ENCODE measurements at places on chromosomes 5 and 9. TPM values are rescaled to one million over a fixed set of nuclear protein-coding genes. Genes with fewer than 3 reads are reported as not detected.

Gene NR5A1
- not detected for total RNA-seq

Gene GCNT1
- total RNA-seq: 130 TPM

DNA sequence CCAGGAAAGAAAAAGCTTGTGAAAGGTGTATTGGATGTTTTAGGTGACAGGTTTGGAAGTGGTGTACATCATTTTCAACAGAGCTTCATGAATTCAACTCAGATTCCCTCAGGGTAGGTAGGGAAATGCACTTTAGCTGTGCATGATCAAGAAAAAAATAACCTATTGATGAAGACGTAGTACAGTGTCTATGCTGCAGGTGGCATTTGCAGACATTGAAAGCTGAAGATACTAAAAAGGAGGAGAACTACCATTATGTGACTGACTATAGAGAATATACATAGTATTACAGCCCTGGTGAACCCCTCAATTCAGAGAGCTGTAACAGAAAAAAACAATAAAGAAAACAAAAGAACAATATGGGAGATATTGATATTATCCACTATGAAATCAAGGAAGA, 2344.7 kb upstream of the ACO1 start:
- DNase-seq: no peak

- DNase-seq: peak; percentile 97
Measured at GRCh38 chr9:91419222-91420191, 4.1 kb downstream of the NFIL3 start.

DNA sequence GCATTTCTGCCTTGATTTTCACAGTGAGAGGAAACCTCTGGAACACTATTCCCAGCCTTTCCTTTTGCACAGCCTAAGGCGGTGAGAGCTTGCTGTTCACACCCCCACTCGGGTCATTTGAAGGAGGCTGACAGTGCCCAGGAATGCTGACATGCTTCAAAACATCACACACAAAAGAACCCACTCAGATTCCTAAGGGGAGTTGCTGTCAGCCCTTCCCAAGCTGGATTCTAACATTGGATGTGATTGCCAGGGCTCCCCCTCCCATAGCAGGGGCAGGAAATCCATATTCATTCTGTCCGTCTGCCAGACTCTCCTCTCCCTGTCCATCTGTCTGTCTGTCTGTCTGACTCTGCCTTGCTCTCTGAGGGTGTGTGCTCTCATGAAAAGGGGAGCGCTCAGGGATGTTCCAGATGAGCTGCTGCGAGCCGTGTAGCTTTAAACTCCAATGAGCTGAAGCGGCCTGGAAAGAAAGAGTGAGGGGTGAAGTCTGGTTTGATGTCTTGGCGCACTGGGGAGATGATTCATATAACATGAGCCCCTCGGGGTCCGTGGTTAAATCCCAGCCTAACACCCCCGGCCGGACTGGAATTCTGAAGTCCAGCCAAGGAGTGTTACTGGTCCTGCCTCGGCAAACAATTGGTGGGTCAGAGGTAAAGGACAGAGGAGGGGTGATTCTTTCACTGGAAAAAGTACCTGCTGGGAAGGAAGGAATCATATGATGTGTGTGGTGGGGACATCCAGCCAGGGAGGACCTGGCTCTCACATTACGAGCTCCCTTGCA, 517.0 kb downstream of the CCDC171 start:
- peak; percentile 84 for DNase-seq

- no peak for DNase-seq
Measured at GRCh38 chr9:27462846-27463245, 61.2 kb upstream of the IFNK start.

GRCh38 chr5:38009749-38010358, 170.0 kb upstream of the GDNF start:
- no peak for DNase-seq

- no peak for DNase-seq
Measured at GRCh38 chr9:136079211-136079915, 15.7 kb downstream of the NACC2 start.

- DNase-seq: no peak
Measured at GRCh38 chr5:22500556-22500955, 352.6 kb downstream of the CDH12 start.

- no peak for DNase-seq
Measured at GRCh38 chr5:18544421-18544820, 910.2 kb downstream of the TAF11L14 start.

- peak; percentile 95 for DNase-seq
Measured at GRCh38 chr5:32223972-32224609, 50.0 kb upstream of the GOLPH3 start.
